ENCODE measurements at places on chromosomes 11 and 22.

- no peak for DNase-seq
These were observed 86.6 kb upstream of the LINC01488 start for GRCh38 chr11:69394869-69395246.

GRCh38 chr11:118318581-118319336 is 14.2 kb downstream of the CD3E start:
- DNase-seq: no peak

GRCh38 chr11:30255637-30256036 is 24.8 kb downstream of the FSHB start:
- DNase-seq: no peak

GRCh38 chr11:113113801-113114704 is 152.8 kb downstream of the NCAM1 start:
- peak; percentile 80 for DNase-seq

DNA sequence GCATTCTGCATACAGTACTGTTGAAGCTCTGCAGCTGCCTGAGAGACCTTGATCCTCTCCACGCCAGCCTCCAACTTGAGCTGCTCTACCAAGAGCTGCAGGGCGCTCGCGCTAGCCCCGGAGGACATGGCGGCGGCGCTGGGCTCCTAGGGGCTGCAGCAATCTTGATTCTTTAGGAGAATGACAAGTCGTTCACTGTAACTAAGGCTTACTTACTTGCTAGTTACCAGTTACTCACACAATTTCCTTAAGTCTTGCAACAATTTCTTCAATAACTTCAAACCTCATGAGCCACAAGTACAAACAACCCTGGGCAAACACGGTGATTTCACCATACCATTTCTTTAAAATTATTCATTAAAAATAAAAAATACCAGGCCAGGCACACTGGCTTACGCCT is 21.9 kb downstream of the SBF2 start:
- DNase-seq: no peak

GRCh38 chr11:12893787-12894672 is 115.1 kb upstream of the RASSF10 start:
- DNase-seq: no peak

DNA sequence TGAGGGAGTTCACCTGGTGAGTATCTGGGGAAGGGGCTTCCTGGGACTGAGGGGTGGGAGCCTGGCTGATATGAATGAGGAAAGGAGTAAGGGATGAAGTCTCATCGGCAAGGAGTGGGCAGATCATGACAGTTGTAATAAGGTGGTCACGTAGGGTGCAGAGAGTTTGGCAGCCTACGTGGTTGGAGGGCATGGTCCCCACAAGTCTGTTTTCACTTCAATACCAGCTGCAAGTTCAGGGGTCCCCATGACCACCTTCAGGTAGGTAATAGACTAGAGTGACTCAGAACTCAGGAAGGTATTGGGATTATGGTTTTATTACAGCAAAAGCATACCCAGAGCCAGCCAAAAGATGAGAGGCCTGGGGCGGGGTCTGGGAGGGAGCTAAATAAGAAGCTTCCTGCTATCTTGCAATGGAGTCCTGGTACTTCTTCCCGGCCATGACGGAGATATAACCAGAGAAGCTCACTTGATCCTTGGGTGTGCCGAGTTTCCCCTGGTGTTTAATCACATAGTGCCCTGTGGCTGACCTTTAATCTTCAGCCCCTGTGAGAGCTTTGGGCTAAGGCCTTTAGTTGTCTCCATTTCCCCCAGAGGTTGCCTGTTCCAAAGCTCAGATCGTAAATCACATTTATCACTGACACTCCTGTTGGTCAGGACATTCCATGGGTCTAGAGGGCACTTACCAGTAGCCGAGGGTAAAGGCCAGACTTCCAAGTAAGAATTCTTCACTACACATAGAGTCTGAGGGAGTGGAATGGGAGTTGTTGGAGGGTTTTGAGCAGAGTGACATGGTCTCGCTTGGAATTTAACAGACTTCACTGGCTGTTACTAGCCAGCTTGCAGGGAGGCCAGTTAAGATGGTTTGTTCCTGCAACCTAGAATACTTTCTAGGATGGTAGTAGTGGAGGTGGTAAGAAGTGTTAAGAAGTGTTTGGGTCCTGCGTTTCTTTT is 9.1 kb downstream of the SLC3A2 start:
- DNase-seq: no peak

GRCh38 chr11:6319001-6319703 is 1.1 kb downstream of the CAVIN3 start:
- peak; percentile 85 for DNase-seq

DNA sequence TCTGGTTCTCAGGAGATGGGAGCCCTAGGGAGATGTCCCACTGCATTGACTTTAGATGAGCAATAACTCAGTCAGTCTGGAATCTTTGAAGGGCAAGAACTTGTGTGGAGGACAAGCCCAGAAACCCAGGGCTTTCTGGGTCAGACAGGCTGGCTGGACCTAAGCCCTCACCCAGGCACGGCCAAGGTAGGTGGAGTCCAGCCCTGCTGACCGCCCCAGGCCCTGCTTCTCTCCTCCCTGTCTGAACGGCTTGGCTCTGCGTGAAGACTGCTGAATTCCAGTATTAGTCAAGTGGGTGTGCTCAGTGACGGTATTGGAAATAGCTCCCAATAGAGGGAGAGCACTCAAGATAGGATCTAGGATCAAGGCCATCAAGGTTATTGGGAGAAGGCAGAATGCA is 6.1 kb downstream of the CXCR5 start:
- peak; percentile 96 for DNase-seq

- no peak for DNase-seq
These were observed 908 bp downstream of the PLCB3 start for GRCh38 chr11:64252003-64252872.

GRCh38 chr22:50308597-50308935 is 1.1 kb upstream of the PLXNB2 start:
- peak; percentile 94 for DNase-seq

GRCh38 chr11:95625164-95625900 is 164.2 kb downstream of the FAM76B start:
- no peak for DNase-seq

DNA sequence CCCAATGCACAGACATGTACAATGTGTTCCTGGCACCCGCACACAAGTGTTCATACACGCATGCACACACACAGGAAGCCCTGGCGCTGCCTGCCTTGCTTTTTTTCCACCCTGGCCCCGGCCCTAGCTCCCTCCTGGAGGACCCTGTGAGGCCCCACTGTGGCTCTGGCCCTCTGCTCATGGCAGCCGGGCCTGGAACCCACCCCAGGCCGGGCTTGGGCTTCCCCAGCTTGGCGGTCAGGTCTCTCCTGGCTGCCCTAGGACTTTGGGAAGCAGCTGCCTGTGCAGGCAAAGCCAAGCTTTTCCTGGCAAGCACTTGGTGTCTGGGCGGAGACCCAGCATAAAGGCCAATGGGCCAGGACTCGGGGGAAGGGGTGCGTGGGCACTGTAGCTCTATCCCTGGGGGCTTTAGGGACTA is 30.5 kb downstream of the CD82 start:
- peak; percentile 88 for DNase-seq

DNA sequence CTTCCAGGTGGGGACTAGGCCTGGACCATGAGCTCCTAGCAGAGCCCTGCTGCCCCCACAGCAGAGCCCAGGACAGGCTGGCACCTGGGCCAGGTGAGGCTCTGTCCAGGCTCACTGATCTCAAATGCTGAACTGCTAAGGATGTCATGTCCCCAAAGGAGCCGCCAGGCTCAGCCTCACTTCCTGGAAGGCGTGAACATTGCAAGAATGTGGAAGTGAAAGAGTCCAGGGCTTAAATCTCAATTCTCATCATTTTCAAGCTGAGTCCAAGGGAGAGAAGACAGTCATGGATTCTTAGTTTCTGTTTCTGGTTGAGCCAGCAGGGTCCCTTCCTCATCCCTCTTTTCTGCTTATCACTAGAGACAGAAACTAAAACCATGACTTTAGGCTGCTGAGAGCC is 5.0 kb downstream of the ASCL2 start:
- peak; percentile 81 for DNase-seq

GRCh38 chr22:42680648-42681047 is 31.5 kb upstream of the CYB5R3 start:
- peak; percentile 83 for DNase-seq

GRCh38 chr11:117621226-117621625 is 175.8 kb downstream of the DSCAML1 start:
- DNase-seq: no peak

GRCh38 chr11:34926101-34926830 is 9.8 kb downstream of the PDHX start:
- DNase-seq: no peak

DNA sequence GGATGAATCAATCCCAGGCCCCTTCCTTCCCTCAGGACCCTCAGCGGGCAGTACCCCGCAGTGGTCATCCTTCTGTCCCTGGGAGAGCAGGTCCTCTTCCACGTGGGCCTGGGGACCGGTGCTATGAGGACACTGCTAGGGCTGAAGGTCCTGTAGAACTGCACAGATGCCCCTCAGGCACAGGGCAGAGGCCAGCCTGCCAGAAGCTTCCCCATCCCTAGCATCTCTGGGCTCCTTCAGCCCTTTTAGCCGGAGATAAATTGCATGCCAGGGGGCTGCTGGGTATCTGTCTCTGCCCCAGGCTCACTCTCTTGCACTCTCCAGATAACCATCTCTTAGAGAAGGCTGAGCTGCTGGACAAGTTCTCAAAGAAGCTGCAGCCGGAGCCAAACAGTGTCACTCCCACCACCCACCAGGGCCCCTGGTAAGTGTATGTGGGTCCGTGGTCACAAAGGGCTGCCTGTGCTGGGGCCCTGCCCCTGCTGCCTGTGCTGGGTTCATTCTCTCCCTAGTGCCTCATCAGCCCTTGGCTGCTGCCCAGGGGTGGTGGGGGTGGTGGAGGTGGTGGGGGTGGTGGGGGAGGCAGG is 2.3 kb downstream of the ATG16L2 start:
- DNase-seq: no peak

GRCh38 chr22:48042621-48043395 is 1280.4 kb downstream of the TBC1D22A start:
- DNase-seq: no peak

- no peak for DNase-seq
These were observed 64.5 kb downstream of the DDX10 start for GRCh38 chr11:108729227-108729871.

GRCh38 chr11:2475136-2475918 is 30.5 kb downstream of the KCNQ1 start:
- peak; percentile 28 for DNase-seq

- DNase-seq: peak; percentile 86
These were observed 24.3 kb upstream of the SMCO4 start for GRCh38 chr11:93567401-93567895.

DNA sequence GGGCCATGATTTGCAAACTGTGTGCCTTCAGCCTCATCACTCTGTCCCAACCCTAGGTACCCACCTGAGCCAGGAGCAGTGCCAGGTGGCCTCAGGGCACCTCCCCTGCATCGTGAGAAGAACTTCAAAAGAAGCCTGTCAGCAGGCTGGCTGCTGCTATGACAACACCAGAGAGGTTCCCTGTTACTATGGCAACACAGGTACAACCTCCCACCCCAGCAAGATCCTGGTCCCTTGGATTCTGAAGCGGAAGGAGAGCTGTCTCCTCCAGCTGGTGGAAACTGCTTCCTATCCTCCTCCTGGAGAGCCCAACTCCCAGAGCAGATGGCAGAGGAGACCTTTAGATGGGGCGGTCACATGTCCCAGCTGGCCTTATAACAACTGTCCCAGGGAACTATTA is 2.9 kb downstream of the ZP1 start:
- DNase-seq: peak; percentile 25

- no peak for DNase-seq
These were observed 56.6 kb downstream of the CCDC81 start for GRCh38 chr11:86431258-86431657.

DNA sequence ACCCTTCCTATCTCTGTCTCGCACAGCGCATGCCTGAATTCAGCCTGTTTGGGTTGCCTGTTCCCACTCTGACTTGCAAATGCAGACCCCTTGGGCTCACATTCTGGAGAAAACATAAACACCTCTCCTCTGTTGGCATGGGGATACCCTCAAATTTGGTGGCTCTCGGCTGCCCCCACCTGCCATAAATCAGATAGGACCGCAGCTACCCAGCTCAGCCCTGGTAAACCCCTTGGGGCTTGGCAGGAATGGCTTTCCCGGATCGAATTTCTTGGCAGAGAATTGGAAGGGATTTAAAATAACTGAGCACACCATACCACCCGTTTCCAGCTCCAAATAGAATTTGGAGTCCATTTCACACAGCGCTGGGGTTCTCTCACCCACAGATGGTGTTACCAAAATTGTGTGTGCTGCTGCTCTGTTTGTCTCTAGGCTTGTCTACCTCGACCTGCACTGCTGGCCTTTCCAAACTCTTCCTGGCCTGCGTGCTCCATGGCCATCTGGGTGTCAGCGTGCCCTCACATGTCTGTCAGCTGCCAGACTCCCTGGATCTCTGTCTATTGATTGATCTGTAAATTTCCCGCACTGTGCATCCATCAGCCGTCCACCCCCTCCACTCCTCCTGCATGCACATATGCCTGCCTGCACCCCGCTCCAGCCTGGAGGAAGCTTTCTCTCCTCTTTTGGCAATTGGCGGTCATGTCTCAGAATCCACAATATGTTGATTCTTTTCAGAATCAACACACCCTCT is 134.0 kb downstream of the NTM start:
- no peak for DNase-seq

GRCh38 chr11:106014620-106015019 is 7.4 kb downstream of the MSANTD4 start:
- no peak for DNase-seq

DNA sequence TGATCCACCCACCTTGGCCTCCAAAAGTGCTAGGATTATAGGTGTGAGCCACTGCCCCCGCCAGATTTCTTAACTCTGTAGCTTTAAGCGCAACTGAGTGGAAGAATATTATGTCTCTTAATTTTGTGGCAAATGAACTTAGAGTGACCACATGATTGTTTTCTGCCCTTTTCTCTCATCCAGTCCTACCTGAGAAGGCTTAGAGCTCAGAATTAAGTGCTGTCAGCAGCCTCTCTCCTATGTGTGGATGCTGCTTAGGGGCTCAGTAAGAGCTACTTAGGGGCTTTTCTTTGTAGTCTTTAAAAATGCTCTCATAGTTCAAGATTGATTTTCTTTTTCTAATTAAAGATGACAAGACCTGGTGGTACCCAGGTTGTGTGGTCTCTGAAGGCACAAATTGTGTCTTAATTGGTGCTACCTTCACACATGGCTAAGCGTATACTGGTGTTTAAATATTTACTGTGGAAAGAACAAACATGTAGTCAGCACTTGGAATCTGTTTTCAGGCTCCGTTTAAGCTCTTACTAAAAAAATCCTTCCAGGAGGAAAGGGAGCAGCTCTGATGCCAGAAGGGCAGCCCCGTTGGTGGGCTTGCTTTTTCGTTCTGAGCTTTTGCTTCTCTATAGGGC is 59.3 kb downstream of the DEPDC5 start:
- DNase-seq: no peak

DNA sequence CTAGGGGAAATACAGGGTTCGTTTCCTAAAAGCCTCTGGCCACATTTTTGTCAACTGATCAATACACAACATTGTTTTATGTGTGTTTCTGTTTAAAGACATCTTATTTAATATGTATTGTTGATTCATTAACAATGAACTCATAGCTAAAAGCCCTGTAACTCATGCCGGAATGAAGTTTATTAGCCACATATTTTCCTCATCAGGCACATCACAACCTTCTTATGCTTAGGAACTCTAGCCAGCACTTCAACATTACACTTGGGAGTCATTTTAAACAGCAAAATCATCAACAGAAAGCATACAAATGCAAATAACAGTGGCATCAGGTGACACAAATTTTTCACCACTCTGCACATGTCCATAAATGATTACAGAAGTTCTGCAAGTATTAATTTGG is 15.1 kb upstream of the BLID start:
- DNase-seq: no peak

All from posterior vena cava (tissue), 2 donors.